ENCODE measurements at places on chromosomes 6 and 20.

- DNase-seq, result no peak
Measured at GRCh38 chr6:36777801-36778200, 61.4 kb downstream of the CPNE5 start.

DNA sequence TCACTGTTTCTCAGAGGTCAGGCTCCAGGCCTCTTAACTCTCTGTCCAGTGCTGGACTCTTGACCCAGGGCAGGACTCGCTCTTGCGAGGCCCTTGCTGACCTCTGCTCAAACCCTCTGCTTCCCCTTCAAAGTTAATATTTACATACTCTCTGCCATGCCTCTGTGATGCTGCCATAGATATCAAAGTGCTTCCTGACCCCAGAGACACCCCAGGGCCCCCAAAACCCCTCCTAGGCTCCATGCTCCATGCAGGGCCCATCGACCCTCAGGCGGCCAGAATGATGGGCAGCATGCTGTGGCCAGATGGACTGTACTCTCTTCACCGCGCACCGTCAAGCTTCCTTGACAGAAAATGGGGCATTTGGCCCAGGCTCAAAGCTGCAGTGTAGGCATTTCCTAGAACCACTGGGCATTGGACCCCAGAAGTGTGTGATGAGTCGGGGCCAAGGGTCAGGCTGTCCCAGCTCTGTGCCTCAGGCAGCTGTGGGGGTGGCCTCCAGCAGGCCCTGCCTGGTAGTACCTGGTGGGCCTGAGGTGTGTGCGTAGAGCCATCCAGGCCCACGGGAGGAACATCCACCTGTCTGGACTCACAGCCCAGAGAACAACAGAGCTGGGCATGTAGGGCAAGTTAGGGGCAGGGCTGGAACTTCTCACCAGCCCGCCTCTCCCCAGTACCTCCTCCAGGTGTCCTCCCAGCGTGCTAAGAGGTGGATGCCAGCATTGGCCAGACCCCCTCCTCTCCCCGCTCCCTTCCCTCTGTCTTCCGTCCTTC lies 142.8 kb downstream of the VEGFA start:
- DNase-seq, result no peak

DNA sequence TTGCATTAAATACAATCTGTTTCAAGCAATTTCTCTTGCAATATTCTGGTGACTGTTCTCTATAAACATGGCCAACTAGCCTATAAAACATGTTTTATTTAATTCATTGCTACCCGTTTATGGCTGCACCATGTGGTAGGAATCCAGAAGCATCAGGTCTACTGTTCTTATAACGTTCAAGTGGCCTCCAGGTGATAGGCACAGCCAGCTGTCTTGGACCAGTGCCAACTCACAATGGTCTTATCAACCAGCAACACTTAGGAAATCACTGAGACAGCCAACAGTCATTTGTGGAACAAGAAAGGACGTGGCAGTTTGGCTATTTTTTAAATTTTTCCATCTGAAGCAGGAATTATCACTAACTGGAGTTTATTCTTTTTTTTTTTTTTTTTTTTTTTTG lies 193.6 kb downstream of the NKAIN2 start:
- DNase-seq, result no peak

DNA sequence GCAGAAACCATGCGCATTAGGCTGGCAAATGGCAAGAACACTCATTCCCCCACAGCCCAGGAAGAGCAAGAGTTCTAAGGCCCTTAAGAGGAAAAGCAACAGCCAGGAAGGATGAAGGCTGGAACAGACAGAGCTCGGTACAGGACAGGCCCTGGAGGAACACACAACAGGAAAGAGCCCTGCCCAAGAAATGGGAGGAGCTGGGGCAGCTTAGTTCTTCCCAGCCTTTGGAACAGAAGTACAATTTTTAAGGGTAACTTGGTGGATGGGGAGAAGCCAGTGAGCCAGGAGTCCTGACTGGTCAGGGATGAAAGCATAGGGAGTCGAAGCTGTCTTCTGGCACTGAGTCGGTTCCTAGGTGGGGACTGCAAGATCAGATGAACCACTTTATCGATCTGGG lies 32.4 kb downstream of the OR2B2 start:
- no peak for DNase-seq

- no peak for DNase-seq
Measured at GRCh38 chr6:138240476-138241245, 22.4 kb upstream of the PBOV1 start.

GRCh38 chr6:121886223-121886830 lies 450.9 kb downstream of the GJA1 start:
- DNase-seq, result no peak

- DNase-seq, result no peak
Measured at GRCh38 chr20:1422753-1423152, 29.9 kb upstream of the FKBP1A start.

GRCh38 chr6:166486536-166486880 lies 100.0 kb downstream of the RAMACL start:
- no peak for DNase-seq

DNA sequence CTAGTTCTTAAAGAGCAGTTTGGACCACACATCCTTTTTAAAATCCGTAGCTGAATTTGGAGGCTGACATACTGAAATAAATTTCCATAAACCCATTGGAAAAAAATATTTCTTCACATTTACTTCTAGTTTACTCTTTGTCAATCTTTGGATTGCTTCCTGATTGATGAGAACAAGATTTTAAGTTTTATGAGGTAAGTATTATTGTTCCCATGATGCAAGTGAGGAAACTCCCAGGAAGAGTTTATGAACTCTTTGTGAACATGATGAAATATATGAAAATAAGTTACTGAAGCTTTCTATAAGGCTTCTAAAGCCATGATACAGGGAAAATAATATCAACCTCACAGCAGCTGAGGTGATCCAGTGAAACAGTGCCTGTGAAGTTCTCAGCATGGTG lies 320.0 kb downstream of the GJA1 start:
- DNase-seq, result no peak

Measured in activated gamma-delta T cell treated with Interleukin-2 at 50 U/mL for 16 hours (primary cell).